Upper lobe of right lung (tissue), 1 donor: ENCODE measurements at places on chromosomes 5 and 9.

GRCh38 chr5:119339965-119340364, 15.9 kb upstream of the TNFAIP8 start:
- DNase-seq: no peak

DNA sequence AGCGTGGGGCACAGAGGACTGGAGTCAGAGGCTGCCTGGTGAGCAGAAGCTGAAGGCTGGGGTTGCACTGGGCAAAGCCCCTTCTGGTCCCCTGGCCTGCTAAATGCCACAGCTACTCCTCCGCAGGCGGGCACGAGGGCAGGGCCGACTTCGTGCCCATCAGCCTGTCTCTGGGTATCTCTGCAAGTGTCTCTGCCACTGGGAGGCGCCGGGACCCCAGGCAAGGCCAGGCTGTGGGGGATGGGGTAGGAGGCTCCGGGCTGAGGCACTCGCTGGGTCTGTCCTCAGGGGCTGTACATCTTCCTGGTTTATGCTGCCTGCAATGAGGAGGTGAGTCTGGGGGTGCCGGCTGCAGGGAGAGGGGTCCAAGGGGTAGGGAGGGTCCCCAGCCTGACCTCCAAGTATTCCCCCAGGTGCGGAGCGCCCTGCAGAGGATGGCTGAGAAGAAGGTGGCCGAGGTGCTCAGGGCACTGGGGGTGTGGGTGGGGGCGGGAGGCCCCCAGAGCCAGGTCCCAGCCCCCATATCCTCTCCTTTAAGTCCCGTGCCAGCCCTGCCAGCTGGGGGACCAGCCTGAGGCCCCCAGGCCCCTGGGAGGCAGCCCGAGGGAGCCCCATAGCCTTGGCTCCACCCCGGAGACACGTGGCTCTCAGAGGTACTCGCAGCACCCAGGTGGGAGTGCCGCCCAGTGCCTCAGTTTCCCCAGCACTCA, 25.1 kb downstream of the ADGRD2 start:
- DNase-seq: no peak

GRCh38 chr5:69519285-69519684, 26.7 kb downstream of the OCLN start:
- no peak for DNase-seq

DNA sequence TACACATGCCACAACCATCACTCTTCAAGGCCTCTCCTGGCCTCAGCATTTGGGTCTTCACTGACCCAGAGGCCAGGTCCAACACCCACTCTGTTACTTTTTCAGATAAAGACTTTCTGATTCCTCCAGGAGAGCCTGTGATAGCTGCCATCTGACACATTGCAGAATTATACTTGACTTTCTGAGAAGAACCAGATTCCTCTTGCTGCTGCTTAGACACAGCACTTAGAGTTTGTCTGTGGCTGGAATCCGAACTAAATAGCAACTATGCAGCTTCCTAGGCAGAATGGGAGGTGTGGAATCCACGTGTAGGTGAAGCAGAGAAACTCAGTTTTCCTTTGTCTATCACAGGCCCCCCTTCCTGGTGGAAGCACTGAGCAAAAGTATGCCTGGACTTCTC, 344.7 kb upstream of the SLC30A5 start:
- DNase-seq: no peak

DNA sequence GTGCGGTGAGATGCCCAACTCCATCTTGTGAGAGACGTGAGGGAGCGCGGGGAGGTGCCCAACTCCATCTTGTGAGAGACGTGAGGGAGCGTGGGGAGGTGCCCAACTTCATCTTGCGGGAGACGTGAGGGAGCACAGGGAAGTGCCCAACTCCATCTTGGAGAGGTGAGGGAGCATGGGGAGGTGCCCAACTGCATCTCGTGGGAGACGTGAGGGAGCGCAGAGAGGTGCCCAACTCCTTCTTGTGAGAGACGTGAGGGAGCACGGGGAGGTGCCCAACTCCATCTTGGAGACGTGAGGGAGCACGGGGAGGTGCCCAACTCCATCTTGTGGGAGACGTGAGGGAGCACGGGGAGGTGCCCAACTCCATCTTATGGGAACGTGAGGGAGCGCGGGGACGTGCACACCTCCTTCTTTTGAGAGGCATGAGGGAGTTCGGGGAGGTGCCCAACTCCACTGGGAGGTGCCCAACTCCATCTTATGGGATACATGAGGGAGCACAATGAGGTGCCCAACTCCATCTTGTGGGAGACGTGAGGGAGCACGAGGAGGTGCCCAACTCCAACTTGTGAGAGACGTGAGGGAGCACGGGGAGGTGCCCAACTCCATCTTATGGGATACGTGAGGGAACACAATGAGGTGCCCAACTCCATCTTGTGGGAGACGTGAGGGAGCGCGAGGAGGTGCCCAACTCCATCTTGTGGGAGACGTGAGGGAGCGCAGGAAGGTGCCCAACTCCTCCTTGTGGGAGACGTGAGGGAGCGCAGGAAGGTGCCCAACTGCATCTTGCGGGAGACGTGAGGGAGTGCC, 235.4 kb downstream of the CACNA1B start:
- DNase-seq: peak; percentile 33

GRCh38 chr5:138568061-138568824, 7.0 kb downstream of the HSPA9 start:
- DNase-seq: no peak

GRCh38 chr5:157343842-157344790, 78.2 kb downstream of the CYFIP2 start:
- no peak for DNase-seq
